HFFc6 (cell line): ENCODE measurements at places on chromosomes 2 and 18.

DNA sequence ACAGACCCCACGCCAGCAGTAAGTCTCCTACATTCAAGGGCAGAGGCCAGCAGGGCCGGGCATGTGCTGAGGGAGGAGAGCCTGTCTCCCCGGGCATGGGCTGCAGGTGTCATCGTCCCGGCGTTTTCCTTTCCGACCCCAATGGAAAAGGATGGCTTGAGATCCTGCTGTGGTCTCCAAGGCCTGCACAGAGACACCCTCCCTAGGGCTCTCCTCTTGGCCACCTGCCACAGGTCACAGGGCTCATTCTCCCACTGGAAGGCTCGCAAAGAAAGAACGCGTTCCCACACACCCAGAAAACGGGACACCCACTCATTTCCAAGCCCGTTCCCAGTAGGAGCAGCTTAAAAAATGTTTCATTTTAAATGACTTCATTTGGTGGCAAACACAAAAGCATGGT is 41.0 kb downstream of the DIPK1C start:
- DNase-seq: no peak

DNA sequence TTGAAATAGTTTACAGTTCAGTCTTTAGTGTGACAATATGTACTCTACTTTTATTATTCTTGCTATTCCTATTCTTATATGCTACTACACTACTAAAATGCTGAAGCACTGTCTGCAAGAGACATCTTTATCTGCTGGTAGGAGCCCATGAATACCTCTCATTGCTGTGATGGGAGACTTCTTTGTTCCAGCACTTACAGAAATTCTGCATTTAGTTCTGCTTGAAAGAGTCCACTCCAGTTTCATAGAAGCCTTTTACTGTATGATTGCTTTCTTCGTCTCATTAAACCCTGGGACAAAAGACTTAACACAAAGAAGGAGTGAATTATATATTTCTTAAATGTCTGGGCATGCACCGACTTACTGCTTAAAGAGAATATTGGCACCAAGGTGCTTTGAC is 272.7 kb downstream of the CD226 start:
- DNase-seq: no peak

- DNase-seq: no peak
These were observed 243.0 kb upstream of the SPRED2 start for GRCh38 chr2:65675350-65675749.

- DNase-seq: no peak
These were observed 233.6 kb upstream of the NRXN1 start for GRCh38 chr2:51265539-51265938.

DNA sequence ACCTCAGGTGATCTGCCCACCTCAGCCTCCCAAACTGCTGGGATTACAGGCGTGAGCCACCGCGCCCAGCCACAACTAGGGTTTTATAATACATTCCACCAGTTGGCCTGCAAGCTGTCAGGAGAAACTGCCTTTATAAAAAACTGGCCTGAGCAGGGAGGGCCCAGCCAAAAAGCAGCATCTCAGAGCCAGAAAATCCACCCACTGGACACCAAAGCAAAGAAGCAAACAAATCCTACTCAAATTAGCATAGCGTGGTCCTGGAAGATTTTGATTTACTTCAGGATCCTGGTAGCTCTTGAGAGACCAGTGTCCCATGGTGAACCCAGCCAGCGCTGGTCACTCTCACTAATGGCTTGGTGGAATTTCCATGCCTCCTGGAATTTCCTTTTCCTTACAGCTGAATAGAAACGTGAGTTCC is 60.0 kb upstream of the PXDN start:
- DNase-seq: no peak

GRCh38 chr2:211816754-211817153 is 721.8 kb downstream of the ERBB4 start:
- DNase-seq: no peak

DNA sequence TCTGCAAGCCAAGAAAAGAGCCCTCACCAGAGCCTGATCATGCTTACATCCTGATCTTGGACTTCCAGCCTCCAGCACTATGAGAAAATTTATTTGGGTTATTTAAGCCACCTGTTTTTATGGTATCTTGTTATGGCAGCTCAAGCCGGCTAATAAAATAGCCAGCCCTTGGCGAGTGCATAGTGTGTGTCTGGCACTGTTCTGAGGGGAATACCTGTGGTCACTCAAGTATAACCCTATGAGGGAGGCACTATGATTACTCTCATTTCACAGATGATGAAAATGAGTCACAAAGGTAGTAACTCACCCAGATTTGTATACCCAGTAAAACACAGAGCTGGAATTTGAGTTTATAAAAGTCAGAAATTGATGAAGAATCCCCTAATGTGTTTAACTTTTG is 556.9 kb upstream of the SETBP1 start:
- no peak for DNase-seq

DNA sequence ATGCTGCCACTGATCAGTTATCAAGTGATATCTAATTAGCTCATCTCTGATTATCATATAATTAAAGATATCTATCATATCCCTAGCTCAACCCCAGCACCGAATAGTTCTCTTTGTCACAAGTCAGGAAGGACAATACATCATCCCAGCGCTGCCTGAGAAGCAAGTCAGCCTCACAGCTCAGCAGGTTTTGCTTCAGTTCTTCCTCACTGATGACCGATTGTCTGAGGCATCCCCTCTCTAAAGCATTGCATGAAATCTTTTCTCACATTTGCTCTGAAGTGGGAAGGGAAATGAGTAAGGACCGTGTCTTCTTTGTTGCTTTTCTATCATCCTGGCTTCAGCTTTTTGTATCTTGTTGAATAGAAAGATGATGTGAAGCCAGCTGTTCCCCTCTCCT is 247.9 kb downstream of the CMPK2 start:
- no peak for DNase-seq

GRCh38 chr2:31049916-31050588 is 88.2 kb downstream of the GALNT14 start:
- no peak for DNase-seq

DNA sequence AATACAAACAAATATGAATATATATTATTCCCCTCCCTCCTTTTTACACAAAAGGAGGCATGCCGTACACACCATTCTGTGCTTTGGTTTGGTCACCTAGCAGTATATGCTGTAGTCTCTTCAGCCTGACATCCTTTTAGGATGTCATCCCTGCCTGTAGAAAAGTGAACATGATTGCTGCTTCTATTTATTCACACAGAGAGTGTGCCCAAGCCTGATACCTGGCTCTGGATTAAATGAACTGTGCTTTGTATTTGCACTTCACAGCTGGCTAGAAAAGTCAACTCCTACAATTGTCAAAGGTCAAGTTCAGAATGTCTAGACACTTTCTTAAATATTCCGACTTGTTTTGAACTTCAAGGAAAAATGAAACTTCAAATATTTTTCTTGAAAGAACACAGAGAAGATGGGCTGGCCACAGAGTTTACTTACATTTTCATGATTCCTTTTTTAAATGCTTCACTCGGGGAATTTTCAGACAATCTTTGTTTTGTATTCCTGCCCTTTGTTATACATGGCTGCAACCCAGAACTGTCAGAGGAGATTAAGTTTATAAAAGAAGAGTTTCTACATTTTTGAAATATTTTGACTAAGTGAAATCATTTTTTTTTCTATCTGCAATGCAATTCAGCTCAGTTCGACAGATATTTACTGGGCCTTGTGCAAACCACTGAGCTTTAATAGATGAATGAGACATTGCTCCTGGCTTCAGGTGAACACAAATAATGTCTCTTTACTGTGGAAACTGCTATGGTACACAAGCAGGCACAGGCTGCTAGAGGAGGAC is 33.5 kb downstream of the DAPL1 start:
- no peak for DNase-seq

DNA sequence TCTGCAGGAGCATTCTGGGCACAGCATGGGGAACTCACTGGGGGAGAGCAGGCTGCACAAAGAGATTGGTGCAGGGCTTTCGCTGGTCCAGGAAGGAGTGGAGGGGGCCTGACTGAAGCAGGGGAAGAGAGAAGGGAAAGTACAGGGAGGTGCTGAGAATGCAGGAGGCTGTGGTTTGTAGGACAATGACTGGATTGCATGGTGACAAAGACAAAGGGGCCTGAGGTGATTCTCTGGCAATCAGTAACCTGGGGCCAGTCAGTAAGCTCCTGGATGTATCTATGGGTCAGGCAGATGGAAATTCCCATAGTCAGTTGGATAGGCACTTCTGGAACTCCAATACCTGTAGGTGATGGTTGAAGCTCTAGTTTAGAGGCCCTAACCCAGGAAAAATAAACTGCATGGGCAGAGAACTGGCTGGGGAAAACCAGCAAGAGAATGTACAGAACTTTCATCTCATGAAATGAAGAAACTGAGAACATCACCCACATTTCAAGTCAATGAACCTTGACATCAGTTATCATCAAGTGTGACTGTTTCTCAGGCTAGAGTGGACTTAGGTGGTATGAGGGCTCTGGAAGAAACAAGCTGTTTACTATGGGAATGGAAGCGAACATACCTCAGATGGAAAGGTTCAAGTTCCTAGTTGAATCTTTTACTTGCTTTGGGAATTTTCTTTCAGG is 193.2 kb downstream of the TPGS2 start:
- DNase-seq: no peak

GRCh38 chr2:12045864-12046291 is 299.4 kb downstream of the LPIN1 start:
- DNase-seq: no peak

DNA sequence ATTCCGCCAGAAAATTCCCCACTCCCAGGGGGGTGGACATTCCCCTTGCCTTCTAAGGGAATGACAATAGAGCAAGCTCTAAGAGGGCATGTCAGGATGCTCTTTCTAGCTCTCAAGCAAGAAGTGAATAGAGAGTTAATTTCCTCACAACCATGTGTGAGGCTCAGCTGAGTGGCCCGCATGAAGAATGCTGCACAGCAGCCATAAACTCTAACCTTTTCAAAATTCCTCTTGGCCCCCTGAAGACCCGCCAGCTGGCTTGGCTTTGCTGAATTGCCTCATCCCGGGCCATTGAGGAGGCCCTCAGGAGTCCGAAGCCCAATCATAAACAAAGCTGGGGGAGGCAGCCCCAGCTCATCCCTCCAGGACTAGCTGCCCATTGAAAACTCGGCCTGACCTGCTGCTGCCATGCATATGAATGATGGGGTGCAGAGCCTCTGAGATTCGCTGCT is 38.2 kb downstream of the NRP2 start:
- no peak for DNase-seq

DNA sequence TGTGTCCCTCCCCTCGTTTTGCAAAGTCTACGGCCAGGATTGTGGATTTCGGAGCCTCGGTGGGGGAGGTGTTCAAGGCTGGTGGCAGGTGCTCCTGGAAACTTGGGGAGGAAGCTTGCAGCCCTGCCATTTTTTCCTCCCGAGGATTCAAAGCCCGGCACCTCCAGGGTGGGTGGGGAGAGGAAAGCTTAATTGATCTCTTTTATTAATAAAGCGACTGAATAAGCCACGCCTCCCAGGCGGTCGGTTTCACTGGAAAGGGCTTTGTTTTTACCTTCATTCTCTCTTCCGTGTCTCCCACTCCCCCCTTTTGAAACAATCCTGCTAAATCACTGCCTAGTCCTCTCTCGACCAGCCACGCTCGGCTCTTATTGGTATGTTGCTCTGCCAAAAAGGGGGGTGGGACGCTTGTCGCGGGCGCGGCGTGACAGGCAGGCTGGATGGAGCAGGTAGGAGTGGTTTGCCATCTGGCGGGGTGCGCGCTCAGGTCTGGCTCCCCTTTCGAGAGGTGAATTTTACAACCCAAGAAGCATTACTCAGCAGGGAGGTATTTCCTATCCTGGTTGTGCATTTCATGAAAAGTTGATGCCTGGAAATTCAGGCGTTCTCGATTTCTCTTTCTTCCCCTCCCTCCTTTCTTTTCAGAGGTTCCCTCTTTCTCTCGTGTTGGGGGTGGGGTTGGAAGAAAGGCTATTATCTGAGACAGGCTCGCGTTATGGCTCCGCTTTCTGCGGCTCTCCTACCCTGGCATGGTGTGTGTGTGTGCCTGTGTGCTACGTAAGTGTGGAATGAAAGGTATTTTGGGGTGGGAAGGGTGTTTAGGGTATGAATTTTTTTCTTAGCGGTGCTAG is 1.4 kb downstream of the NEDD4L start:
- no peak for DNase-seq

GRCh38 chr2:141946016-141946415 is 184.8 kb downstream of the LRP1B start:
- no peak for DNase-seq

- no peak for DNase-seq
These were observed 690.9 kb upstream of the TMEFF2 start for GRCh38 chr2:192885569-192886160.

- peak; percentile 59 for DNase-seq
These were observed 74.3 kb upstream of the MMADHC start for GRCh38 chr2:149661844-149662243.

- DNase-seq: peak; percentile 28
These were observed 978 bp upstream of the TUBA4A start for GRCh38 chr2:219254590-219255201.

DNA sequence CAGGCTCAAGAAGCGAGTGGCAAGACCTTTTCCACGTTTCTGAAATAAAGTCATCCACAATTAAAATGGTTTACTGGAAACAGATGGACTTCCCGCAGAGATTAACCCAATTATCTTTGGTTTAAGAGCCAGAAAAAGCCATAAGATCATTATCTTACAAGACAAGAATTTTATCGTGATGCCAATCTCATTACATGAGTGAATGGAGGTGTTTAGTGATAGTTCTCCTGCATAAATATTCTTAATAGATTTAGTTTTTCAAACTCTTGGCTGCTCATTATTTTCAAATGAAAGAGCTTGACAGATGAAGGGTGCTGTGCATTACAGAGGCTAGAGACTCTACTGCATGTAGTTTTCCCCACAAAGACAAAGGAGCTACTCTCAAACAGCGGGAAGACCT is 1028.4 kb upstream of the PIK3C3 start:
- no peak for DNase-seq

GRCh38 chr2:200300638-200301314 is 5.7 kb upstream of the SPATS2L start:
- DNase-seq: peak; percentile 26

GRCh38 chr2:66686755-66687154 is 251.8 kb downstream of the MEIS1 start:
- no peak for DNase-seq

GRCh38 chr2:75033516-75033915 is 75.1 kb downstream of the POLE4 start:
- DNase-seq: no peak

- no peak for DNase-seq
These were observed 1249.6 kb upstream of the FAM98A start for GRCh38 chr2:34848691-34849090.

GRCh38 chr2:237431372-237431771 is 17.4 kb upstream of the COL6A3 start:
- DNase-seq: peak; percentile 92

- peak; percentile 1 for DNase-seq
These were observed 90.6 kb downstream of the POU3F3 start for GRCh38 chr2:104944495-104944894.
